ENCODE measurements at places on chromosomes 5 and 9.

DNA sequence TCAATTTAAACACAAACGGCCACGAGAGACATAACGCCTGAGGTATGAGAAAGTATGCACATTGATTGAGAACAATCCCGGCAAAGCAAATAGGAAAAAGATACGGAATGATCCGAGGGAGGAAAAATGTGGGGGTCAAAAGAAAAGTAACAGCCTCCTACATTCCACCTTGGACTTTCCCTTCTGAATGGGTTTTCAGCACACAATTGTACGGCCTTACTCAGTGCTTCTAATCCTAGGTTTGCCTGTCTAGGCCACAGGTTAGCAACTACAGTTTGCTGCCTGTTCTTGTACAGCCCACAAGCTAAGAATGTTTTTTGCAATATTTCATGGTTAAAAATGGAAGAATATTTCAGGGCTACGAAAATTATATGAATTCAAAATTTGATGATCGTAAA is 46.2 kb upstream of the RNF20 start:
- no peak for DNase-seq

GRCh38 chr5:75522025-75522424 is 10.3 kb downstream of the POLK start:
- no peak for DNase-seq

- no peak for DNase-seq
Measured at GRCh38 chr9:132063281-132063680, 16.4 kb downstream of the MED27 start.

DNA sequence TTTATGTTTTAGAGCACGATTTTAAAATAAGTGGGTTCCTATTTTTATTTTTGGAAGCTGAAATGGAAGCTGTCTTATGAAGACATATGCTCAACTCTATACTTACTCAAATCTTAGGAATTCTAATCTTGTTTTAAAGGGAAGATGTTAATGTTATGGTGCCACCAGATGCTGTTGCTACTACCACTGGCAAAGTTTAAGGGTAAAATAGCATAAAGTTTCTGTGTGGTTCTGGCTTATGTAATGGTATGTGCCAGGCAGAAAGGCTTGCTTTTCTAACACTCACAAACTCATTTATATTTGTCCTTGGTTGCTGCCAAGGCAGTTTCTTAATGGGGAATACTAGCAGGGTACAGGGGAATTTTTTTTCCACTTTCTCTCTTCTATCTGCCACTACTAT is 204.9 kb downstream of the ZSWIM6 start:
- no peak for DNase-seq

DNA sequence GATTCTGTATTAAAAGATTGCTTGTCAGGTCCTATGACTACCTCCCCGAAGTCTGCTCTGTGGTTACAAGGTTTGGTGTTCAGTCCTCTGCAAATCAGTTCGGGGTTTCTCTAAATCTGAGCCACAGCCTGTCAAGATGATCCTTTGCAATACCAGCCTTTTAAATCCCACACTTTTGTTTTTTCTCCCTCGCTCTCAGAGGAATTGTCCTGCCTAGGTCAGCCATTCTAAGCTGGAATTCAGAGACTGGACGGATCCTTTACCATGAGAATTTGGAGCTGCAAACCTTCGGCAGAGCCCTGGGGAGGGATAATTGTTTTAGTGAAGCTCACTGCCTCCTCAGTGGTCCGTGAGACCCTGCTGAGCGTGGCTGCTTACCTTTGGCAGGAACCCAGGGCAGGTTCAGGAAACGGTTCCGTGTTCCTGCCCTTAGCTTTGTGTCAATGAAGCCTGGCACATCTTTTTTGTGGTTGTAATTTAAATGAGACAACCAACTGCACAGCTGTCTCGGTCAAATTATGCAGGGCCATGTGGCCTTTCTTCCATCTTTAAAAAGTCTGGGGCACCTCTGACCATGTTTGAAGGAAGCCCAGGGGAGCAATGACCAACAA is 47.2 kb downstream of the EBF1 start:
- no peak for DNase-seq

DNA sequence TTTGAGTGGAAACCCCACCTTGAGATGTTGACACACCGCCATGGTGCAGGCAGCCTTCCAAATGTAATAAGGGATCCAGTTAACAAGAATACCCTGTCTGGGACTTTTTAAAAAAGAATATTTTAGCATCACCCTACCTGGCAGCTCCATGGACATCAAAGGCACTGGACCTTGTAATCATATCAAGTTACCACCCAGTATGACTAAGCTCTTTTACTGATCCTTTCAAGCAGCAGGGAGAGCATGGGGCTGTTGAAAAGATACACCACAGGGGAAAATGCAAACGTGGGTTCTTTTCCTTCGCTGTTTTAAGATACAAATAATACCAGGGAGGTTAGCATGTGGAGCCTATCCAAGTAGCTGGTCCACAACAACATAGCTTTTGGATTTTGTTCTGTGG is 211.2 kb downstream of the SAXO1 start:
- DNase-seq: no peak

GRCh38 chr5:69492923-69493395 is 369 bp downstream of the OCLN start:
- no peak for DNase-seq

GRCh38 chr5:50328193-50328729 is 112.8 kb downstream of the EMB start:
- no peak for DNase-seq

GRCh38 chr5:179373101-179373934 is 28.1 kb upstream of the ADAMTS2 start:
- DNase-seq: no peak

DNA sequence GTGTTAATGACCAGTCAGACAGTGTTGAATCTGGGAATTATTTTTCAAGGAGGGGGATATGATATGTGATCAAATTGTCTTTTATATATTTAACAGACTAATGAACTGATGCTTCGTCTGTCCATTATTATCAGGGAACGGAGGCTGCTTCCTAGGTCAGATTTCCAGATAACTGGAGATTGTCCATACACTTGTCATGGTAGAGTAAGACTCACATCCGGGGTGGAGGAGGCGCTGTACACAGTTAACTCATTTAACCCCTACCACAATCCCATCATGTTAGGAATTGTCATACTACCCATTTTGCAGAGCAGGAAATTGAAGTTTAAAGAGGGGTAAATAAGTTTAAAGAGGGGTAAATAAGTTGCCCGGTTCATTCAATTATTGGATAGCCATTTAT is 55.9 kb downstream of the ARHGAP26 start:
- DNase-seq: no peak

- no peak for DNase-seq
Measured at GRCh38 chr9:34777666-34778065, 67.7 kb upstream of the CCL21 start.

GRCh38 chr9:86259557-86259956 is at the start of gene C9orf153:
Gene C9orf153, minus strand, starts transcription at chr9:86259657. Its CDS starts 30,054 bp downstream, at chr9:86229603.
- no peak for DNase-seq

GRCh38 chr9:35085078-35085477 is 5.3 kb upstream of the FANCG start:
- no peak for DNase-seq

- no peak for DNase-seq
Measured at GRCh38 chr9:121376214-121376830, 6.3 kb upstream of the STOM start.

- DNase-seq: no peak
Measured at GRCh38 chr9:34464571-34464970, 6.0 kb downstream of the DNAI1 start.

GRCh38 chr5:71778678-71779276 is 59.7 kb downstream of the CARTPT start:
- DNase-seq: peak; percentile 43

DNA sequence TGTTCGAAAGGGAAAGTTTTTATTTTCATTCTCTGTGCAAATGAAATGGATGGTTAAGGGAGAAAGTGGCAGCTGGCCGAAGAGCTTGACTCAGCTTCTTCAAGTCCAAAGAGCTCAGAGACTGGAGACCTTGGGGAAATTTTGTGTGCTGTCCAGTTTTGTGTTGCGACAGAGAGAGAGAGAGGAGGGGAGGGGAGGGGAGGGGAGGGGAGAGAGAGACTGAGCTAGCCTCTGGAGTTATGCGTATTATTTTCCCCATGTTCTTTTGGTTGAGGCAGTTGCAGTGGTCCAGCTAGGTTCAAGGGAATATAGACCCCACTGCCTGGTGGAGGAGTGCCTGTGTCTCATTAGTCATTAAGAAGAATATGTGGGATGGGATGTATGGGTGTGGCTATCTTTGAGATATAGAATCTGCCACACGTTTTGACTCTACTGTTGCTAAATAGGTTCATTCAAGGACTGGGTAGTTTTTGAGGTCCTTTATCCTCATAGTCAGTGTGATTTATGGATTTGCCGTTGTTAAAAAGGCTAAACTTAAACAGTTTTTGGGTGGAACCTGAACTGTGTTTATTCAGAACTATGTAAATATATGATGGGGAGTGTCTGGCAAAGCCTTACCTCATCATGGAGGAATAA is 69.7 kb downstream of the ARHGAP26 start:
- no peak for DNase-seq

- DNase-seq: no peak
Measured at GRCh38 chr5:179772351-179772750, 21.4 kb upstream of the LTC4S start.

DNA sequence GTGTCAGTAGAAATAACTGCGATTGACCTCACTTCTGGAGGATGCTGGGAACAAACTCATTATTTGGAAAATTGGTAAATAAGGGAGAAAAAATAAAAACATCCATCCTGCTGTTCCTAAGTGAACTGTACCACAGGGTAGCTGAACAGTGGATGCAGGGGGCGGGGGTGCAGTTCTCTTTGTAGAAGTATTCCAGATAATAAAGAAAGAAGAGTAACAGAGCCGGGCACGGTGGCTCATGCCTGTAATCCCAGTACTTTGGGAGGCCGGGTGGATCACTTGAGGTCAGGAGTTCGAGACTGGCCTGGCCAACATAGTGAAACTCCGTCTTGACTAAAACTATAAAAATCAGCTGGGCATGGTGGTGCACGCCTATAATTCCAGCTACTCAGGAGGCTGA is 132.1 kb downstream of the COL23A1 start:
- no peak for DNase-seq

GRCh38 chr9:18976709-18977531 is 56.1 kb downstream of the SAXO1 start:
- DNase-seq: no peak

DNA sequence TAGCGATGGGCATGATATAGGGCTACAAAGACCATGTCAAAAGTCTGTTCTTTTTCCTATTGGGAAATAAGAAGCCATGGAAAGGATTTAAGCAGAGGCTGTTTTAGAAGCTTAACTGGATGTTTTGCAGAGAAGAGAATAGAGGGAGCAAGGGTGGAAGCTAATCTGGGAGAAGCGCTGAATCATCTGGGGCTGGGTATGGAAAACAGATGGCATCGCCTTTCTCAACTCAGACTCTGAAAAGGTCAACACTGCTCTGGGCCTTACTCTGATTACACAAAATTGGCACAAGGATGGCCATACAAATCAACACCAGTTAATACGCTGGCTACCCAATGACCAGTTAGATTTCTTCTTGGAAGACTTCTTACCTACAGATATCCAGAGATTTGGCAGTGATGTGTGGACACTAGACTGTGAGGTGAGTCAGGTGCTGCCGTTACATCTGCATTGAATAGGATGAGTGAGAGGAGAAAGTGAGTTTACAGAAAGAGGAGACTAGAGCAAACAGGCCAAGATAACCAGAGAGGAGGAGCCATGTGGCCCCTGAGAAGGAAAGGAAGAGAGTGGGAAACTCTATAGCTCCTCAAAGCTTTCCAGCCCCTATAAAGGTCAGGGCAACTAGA is 6.2 kb upstream of the TCERG1 start:
- no peak for DNase-seq

DNA sequence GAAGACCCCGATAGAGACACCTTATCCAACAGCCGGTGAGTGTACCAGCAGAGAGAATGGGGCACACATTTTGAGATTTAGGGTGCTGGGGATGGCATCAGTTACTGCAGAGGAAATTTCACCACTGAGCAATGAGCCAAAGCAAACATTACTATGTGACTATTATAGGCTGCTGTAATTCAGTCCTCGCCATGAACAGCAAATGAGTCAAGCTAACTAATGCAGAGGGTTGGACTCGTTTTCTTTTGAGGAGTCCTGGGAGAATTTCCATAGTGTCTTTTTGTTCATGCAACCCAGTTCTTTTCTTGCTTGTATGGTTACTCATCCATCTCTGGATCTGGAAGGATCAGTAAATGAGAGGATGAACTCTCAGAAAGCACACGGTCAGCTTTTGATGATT is 323.8 kb downstream of the PSAT1 start:
- no peak for DNase-seq

- no peak for DNase-seq
Measured at GRCh38 chr9:123757960-123758359, 172.0 kb downstream of the DENND1A start.

DNA sequence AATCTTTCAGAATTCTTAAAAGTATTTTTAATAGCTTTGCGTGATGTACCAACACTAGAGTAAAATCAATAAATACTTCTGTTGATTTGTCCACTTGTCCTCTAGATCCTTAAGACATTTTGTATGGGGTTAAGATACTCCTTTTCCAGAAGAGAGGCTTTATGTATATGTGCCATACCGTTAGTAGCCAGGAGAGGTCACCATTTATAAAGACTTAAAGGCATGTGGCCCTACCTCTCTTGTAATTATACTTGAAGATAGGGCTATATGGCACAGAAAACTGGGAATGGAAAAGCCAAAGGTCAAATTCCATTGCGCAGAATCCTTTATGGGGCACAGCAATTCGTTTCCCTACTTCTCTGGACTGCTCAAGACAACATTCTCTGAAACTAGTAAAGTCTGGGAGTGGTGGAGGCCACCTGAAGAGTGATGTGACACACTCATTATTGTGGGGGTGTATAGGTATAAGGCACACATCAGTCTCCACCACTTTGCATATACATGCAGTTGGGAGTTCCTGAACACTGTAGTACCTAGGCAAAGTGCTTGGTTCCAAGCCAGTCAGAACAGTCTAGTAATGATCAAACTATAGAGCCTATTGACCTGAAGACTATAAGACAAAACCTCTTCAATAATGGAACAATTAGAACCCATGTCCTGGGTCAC is 140.1 kb upstream of the FBXL17 start:
- no peak for DNase-seq

- no peak for DNase-seq
Measured at GRCh38 chr5:94932259-94932658, 313.8 kb downstream of the SLF1 start.

DNA sequence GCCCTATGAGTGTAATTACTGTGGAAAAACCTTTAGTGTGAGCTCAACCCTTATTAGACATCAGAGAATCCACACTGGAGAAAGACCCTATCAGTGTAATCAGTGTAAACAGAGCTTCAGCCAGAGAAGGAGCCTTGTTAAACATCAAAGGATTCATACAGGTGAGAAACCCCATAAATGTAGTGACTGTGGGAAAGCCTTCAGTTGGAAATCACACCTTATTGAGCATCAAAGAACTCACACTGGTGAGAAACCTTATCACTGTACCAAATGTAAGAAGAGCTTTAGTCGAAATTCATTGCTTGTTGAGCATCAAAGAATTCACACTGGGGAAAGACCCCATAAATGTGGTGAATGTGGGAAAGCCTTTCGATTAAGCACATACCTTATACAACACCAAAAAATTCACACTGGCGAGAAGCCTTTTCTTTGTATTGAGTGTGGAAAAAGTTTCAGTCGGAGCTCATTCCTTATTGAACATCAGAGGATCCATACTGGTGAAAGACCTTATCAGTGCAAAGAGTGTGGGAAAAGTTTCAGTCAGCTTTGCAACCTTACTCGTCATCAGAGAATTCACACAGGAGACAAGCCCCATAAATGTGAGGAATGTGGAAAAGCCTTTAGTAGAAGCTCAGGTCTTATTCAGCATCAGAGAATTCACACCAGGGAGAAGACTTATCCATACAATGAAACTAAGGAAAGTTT is 9.9 kb downstream of the ZNF189 start:
- no peak for DNase-seq

All from amygdala (tissue), 56 donors.